Articular chondrocyte of knee joint (primary cell): ENCODE measurements at places on chromosomes 1 and 21. TPM values are rescaled to one million over a fixed set of nuclear protein-coding genes. Genes with fewer than 3 reads are reported as not detected.

The MRPL24 gene
- 28.9 and 35.8 TPM in 2 replicates for total RNA-seq

The BRDT gene
- total RNA-seq, result not detected in 2 replicates

The PADI4 gene
- not detected in 2 replicates for total RNA-seq

The USP24 gene
- total RNA-seq, result 93.6 and 95.0 TPM in 2 replicates

The IGSF3 gene
- total RNA-seq, result 2.1 and 2.5 TPM in 2 replicates
